ENCODE measurements at places on chromosomes 6 and 20. TPM values are rescaled to one million over a fixed set of nuclear protein-coding genes. Genes with fewer than 3 reads are reported as not detected.

HSPA1L gene
- total RNA-seq: 4.8 TPM

NKX2-2 gene
- 3.0 TPM for total RNA-seq

TTBK1 gene
- total RNA-seq: 12.3 TPM

TRDN gene
- total RNA-seq: 9.9 TPM

CDK5RAP1 gene
- total RNA-seq: 45.3 TPM

ANGPT4 gene
- total RNA-seq: 0.39 TPM

DNA sequence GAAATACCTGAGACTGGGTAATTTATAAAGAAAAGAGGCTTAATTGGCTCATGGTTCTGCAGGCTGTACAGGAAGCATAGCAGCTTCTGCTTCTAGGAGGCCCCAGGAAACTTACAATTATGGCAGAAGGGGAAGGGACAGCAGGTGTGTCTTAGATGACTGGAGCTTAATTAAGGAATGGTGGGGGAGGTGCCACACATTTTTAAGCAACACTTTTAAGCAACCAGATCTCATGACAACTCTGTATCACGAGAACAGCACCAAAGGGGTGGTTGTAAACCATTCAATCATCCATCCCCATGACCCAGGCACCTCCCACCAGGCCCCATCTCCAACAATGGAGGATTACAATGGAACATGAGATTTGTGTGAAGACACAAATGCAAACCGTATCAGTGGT is 26.9 kb downstream of the FIG4 start:
- H3K27me3 ChIP-seq: no peaks in the 10 kb centered on the region
- no peak for DNase-seq
- peaks cover 5% of the 10 kb centered on the region for H3K36me3 ChIP-seq
- H3K4me1 ChIP-seq: peaks cover 12% of the 10 kb centered on the region
- no peak overlapping the region for H3K4me3 ChIP-seq

DNA sequence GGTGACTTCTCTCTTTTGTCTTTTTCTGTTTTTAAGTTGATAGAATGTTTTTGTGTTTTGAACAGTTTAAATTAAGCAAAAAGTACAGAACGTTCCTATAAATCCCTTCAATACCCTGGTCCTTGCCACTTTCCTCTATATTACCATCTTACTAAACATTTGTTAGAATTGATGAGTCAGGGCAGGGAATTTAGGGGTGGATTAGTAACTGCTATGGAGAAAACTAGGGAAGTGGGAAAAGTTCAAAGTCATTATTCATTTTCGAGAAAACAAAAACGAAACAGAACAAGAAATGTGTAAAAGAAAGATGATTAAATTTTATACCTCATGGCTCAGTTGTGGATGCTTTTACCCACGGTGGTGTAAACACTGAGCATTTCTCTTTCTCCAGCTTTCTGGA is 240.4 kb upstream of the SULF2 start:
- H3K36me3 ChIP-seq: no peaks in the 10 kb centered on the region
- peaks cover 7% of the 10 kb centered on the region for H3K27me3 ChIP-seq
- peaks cover 8% of the 10 kb centered on the region for H3K4me1 ChIP-seq
- no peak overlapping the region for H3K27ac ChIP-seq

DNA sequence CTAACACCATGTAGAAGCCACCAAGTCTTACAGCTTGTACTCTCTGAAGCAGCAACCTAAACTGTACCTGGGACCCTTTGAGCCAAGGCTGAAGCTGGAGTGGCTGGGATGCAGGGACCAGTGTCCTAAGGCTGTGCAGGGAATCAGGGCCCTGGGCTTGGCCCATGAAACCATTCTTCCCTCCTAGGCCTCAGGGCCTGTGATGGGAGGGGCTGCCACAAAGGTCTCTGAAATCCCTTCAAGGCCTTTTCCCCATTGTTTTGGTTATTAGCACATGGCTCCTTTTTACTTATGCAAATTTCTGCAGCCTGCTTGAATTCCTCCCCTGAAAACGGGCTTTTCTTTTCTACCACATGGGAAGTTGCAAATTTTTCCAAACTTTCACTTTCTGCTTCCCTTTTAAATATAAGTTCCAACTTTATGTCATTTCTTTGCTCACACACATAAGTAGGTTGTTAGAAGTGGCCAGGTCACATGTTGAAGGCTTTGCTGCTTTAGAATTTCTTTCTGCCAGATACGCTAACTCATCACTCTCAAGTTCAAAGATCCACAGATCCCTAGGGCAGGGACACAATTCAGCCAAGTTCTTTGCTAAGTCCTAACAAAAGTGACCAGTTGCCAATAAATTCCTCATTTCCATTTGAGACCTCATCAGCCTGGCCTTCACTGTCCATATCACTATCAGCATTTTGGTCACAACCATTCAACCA is 28.2 kb upstream of the ATXN1 start:
- no peaks in the 10 kb centered on the region for H3K27me3 ChIP-seq
- no peak overlapping the region for H3K4me3 ChIP-seq
- no peaks in the 10 kb centered on the region for H3K36me3 ChIP-seq

GRCh38 chr6:134058622-134059366 is 6.4 kb upstream of the SLC2A12 start:
- H3K27ac ChIP-seq: no peak overlapping the region
- H3K36me3 ChIP-seq: no peaks in the 10 kb centered on the region
- H3K4me3 ChIP-seq: no peak overlapping the region
- no peaks in the 10 kb centered on the region for H3K4me1 ChIP-seq

GRCh38 chr20:21437248-21437647 is 39.9 kb upstream of the NKX2-4 start:
- DNase-seq: no peak
- no peak overlapping the region for H3K27ac ChIP-seq
- H3K4me1 ChIP-seq: no peaks in the 10 kb centered on the region
- no peaks in the 10 kb centered on the region for H3K27me3 ChIP-seq

- H3K27me3 ChIP-seq: no peaks in the 10 kb centered on the region
- H3K4me1 ChIP-seq: peaks cover 19% of the 10 kb centered on the region
- no peak overlapping the region for H3K4me3 ChIP-seq
Observed at GRCh38 chr6:35238843-35239289, 20.7 kb upstream of the ZNF76 start.

- H3K27me3 ChIP-seq: no peaks in the 10 kb centered on the region
- H3K4me3 ChIP-seq: no peak overlapping the region
- H3K4me1 ChIP-seq: peaks cover 9% of the 10 kb centered on the region
- H3K36me3 ChIP-seq: peaks cover 38% of the 10 kb centered on the region
- DNase-seq: no peak
Observed at GRCh38 chr6:30670760-30671527, 1.9 kb downstream of the DHX16 start.

DNA sequence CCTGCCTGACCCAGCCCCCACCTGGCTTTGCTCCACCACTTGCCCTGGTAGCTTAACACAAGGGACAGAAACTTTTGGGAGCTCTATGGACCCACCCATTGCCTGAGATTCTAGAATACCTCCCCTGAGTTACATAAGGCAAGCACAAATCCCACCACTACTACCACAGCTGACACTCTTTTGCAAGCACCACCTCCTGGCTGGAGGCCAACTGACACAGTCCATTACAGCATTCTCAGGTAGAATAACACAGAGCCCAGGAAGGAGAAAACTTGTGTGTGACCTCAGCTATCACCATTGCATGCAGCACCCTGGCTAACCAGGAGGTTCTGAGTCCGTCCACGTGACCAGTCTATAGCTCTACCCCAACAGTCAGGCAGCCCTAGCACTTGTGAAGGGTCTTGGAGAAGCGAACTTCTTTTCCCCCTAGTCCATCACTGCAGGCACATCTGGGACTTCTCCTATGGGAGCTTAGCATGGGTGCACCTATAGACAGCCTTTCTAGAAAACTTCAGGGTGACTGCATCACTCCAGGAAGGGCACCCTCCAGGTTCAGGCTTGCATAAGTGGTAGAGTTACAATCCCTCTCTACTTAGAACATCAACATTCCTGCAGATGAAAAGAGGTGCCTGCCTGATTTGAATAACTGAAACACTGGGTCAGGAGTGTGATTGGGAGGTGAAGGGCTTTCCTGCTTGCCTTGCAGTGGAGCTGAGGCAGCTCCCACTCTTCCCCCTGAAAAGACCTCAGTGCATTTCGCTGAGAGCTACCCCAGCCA is 30.1 kb downstream of the CITED2 start:
- H3K36me3 ChIP-seq: no peaks in the 10 kb centered on the region
- no peak overlapping the region for H3K27ac ChIP-seq
- H3K4me1 ChIP-seq: no peaks in the 10 kb centered on the region
- H3K27me3 ChIP-seq: no peaks in the 10 kb centered on the region
- H3K4me3 ChIP-seq: no peak overlapping the region

- peak; percentile 63 for DNase-seq
- H3K36me3 ChIP-seq: no peaks in the 10 kb centered on the region
- H3K4me3 ChIP-seq: no peak overlapping the region
- no peaks in the 10 kb centered on the region for H3K27me3 ChIP-seq
- no peak overlapping the region for H3K27ac ChIP-seq
Observed at GRCh38 chr20:16476032-16476431, 97.2 kb downstream of the KIF16B start.

DNA sequence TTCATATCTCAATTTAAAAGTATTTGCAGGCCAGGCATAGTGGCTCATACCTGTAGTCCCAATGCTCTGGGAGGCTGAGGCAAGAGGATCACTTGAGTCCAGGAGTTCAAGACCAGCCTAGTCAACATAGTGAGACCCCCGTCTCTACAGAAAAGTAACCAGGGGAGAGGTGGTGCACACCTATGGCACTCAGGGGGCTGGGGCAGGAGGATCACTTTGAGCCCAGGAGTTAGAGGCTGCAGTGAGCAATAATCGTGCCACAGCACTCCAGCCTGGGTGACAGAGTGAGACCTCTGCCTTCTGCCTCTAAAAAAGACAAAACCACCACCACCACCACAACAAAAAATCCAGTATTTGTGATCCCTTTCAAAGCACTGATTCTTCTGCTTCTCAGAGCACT is 185.5 kb upstream of the QKI start:
- no peak for DNase-seq
- H3K36me3 ChIP-seq: peaks cover 2% of the 10 kb centered on the region
- no peak overlapping the region for H3K4me3 ChIP-seq
- H3K27me3 ChIP-seq: no peaks in the 10 kb centered on the region

GRCh38 chr6:2186516-2186915 is 58.9 kb downstream of the GMDS start:
- H3K4me3 ChIP-seq: no peak overlapping the region
- peaks cover 2% of the 10 kb centered on the region for H3K36me3 ChIP-seq
- no peaks in the 10 kb centered on the region for H3K27me3 ChIP-seq
- no peaks in the 10 kb centered on the region for H3K4me1 ChIP-seq

GRCh38 chr6:53347921-53348370 is 804 bp downstream of the ELOVL5 start:
- no peaks in the 10 kb centered on the region for H3K27me3 ChIP-seq
- H3K27ac ChIP-seq: peak overlapping the region; percentile 98
- no peaks in the 10 kb centered on the region for H3K4me1 ChIP-seq
- H3K4me3 ChIP-seq: peak overlapping the region; percentile 75
- peak; percentile 45 for DNase-seq

DNA sequence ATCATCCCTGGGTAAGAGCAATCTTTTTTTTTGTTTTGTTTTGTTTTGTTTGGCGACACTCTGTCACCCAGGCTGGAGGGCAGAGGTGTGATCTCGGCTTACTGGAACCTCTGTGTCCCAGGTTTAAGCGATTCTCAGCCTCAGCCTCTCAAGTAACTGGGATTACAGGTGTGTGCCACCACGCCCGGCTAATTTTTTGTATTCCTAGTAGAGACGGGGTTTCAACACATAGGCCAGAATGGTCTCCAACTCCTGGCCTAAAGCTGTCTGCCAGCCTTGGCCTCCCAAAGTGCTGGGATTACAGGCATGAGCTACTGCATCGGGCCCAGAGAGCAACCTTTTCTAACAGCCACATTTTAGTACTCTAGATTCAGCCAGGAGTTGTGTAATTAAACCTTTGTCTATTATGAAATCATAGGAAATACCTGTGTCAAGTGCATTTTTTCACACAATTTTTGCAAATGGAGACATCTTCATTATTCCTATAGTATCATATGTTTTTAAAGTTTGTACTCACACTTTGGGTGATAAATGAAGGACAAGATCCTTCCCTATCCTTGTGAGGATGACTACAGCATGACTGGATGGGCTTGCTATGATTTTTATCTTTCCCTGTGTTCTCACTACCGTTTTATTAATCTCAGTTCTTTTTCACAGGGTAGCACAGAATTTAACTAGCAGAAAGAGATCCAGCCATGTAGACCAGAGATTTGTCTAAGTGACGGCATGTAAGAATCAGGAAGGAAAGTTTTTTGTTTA is 82.6 kb downstream of the OR2B2 start:
- H3K27ac ChIP-seq: peak overlapping the region; percentile 89
- H3K4me3 ChIP-seq: peak overlapping the region; percentile 66
- peaks cover 2% of the 10 kb centered on the region for H3K36me3 ChIP-seq
- H3K4me1 ChIP-seq: peaks cover 5% of the 10 kb centered on the region
